IPS DF 6.9 (cell line): ENCODE measurements at places on chromosomes 3 and 15.

GRCh38 chr3:58163234-58163633 lies 47.5 kb downstream of the DNASE1L3 start:
- no peak for DNase-seq

DNA sequence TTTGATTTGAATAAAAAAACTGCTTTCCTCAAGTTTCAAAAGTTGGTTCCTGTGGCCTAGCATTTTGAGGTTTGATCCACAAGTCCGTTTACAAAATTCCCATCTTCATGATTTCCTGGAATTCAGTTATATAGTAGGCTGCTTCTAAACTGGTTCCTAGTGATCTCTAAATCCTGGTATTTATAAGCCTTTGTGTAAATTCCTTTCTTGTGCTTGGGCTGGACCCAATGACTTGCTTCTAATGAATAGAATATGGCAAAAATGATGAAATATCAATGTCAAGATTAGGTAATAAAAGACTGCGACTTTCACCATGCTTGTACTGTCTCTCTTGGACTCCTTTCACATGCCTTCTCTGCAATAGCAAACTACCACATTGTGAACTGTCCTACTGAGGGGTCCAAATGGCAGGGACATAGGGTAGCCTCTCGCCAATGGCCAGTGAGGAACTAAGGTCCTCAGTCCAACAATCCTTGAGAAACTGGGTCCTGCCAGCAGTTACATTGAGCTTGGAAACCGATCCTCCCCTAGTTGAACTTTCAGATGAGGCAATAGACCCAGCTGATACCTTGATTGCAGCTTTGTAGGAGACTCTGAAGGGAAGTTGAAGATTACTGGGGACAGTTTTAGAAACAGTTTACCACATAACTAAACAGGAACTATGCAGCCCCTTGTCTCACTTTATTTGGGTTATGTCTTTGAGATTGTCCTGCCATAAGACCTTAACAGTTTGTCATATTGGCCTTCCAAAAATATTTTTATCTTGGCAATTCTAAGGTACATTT lies 303.9 kb upstream of the TBC1D5 start:
- no peak for DNase-seq

DNA sequence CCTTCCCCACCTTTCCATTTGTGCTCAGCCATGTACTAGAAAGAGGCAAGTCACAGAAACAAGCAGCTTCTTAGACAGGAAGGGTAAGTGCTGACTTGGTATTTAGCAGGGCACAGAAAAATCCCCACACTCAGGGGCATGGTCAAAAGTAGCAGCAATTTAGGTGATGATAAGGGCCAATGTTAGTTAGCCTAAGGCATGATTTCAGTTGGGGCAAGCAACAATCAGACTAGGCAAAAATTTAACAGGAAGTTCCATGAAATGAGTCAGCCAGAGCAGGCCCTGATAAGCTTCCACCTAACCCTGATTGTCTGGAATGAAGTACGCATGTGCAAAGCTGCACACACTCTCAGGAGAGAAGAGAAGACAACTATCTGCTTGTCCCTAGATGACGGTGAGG lies 423.4 kb upstream of the UBE2E2 start:
- no peak for DNase-seq

DNA sequence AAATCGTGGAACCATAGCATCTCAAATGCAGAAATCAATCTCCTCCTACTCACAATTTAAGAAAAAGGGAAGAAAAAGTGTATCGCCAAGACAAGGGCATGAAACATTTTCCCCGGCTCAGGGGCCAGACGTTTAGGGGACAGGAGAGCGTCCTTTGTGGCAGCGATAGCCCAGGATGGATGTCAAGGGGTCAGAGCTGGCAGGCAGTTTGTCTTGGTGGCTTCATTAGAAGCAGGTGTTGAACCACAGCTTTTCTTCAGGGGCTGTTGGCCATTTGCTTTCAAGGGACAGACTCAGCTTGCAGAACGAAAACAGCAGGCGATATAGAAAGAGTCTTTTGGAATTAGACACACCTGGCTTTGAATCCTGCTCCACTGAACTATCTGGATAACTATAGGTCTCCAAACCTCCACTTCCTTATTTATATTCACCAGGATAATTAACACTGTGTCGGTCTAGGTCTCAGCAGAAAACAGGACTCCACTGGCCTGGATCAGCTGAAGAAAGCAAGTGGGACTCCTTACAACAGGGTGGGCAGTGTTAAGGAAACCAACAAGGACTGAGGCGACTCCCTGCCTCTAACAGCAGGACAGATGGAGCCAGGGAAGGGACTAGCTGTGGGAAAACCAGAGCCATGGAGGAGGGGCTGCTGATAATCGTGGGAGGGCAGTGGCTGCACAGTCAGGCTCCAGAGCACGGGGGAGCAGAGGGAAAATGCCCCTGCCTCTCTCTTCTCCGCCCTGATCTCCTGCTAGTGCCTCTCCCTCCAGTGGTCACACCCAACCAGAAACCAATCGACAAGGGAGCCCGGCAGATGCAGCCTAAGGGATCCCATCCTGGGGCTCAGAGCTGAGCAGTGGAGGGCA lies 123.6 kb downstream of the LIPC start:
- no peak for DNase-seq

DNA sequence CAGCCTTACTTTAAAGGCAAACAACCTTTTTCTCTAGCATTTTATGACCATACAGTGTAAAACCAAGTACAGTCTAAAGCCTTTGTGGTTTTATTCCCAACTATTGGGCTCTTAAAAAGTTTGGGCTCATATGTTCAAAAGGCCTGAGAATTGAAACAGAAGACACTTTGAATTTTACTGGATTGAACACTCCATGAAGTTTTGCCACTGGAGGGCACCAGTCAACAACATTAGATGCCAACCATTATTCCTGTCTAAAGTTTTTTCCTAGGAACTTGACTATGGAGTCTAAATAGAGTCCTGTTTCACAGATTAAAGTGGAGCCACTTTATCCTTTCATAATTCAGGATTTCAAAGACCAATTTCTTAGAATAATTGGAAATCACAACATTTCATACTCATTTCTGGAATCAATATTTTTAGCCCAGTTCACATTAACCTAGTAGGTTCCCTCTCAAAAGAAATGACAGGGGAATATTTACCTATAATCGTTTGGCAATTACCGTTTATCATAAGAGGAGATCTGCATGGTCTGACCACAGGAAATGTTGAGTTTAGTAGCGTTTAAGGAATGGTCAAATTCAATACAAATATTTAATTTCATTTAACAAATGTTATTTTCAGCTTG lies 244.1 kb upstream of the PDZRN3 start:
- no peak for DNase-seq

DNA sequence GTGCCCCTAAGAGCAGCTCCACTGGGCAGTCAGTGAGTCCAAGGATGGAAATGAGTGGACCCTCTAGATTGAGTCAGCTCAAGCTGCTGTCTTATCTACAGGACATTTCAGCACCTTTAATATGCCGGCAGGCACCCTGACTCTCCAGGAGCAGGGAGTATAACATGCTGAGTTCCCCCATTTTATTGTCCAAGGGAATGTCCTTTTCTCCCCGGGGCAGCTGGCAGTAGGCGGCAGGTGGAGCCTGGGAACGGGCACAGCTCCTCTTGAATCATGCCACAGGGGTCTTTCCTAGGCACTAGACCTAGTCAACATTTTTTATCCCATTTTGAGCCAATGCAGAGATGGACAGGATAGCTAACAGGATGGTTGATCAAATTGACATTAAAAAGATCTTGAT lies 14.8 kb downstream of the WNT7A start:
- no peak for DNase-seq

DNA sequence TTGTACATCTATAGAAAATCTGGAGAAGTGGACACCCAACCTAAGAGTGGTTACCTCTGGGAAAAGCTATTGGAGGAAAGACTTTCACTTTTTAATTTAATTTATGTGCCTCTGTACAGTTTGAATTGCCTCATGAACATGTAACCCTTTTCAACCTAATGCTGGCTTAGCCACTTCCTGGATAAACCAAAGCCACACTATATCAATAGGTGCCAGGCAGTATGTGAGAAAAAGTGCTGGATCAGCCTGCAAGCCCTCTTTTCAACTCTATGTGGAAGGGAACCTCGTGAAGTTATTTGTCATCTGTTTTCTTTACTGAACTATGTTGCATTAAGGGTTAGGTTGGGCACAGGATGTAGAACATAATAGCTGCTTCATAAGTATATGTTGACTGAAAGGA lies 9.3 kb upstream of the TOPAZ1 start:
- DNase-seq: no peak
